H9 (cell line): ENCODE measurements at places on chromosomes 6 and 20. TPM values are rescaled to one million over a fixed set of nuclear protein-coding genes. Genes with fewer than 3 reads are reported as not detected.

- H3K36me3 ChIP-seq, result no peaks in the 10 kb centered on the region
- no peak overlapping the region for H3K27ac ChIP-seq
- H3K4me3 ChIP-seq, result no peak overlapping the region
- no peak for DNase-seq
Observed at GRCh38 chr20:63158845-63159244, 57.1 kb downstream of the YTHDF1 start.

DNA sequence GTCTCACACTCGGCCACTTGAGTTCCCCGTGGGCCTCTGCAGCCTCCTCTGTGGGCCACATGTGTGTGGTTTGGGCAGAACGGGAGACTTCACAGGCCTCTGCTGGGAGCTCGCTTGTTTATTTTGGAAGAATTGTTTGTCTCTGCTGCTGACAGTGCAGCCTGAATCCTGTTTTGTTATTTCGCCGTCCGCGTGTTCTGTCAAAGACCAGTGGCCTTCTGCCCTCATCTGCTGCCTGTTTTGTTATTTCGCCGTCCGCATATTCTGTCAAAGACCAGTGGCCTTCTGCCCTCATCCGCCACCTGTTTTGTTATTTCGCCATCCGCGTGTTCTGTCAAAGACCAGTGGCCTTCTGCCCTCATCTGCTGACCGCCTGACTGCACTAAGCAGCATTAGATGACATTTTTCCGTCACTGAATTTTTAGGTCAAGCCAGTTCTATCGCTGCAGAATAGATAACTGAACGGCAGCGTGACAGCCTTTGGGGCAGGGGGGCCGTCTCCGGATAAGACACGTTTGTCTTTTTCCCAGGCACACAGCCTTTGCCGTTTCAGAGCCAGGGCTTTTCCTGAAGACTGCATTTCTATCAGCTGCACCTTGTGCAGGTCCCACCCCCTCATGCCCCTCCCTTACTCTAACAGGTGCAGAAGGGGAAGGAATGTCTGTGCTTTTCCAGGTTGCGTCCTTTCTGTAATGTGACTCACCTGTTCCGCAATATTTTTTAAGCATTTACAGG is 158.5 kb upstream of the AFDN start:
- no peak overlapping the region for H3K27ac ChIP-seq
- H3K4me1 ChIP-seq, result no peaks in the 10 kb centered on the region
- no peak overlapping the region for H3K4me3 ChIP-seq
- H3K27me3 ChIP-seq, result no peaks in the 10 kb centered on the region
- no peak for DNase-seq

- no peak for DNase-seq
- no peak overlapping the region for H3K4me3 ChIP-seq
- peaks cover 19% of the 10 kb centered on the region; the same call in 2 of the 3 replicates for H3K36me3 ChIP-seq
- H3K27me3 ChIP-seq, result no peaks in the 10 kb centered on the region
- H3K27ac ChIP-seq, result no peak overlapping the region
- H3K4me1 ChIP-seq, result no peaks in the 10 kb centered on the region
Observed at GRCh38 chr20:1370548-1371110, 22.2 kb downstream of the FKBP1A start.

- H3K4me3 ChIP-seq, result no peak overlapping the region; the same call in 2 of the 3 replicates
- H3K27me3 ChIP-seq, result no peaks in the 10 kb centered on the region
- peaks cover 7% of the 10 kb centered on the region; the same call in 1 of the 2 replicates for H3K4me1 ChIP-seq
- H3K27ac ChIP-seq, result no peak overlapping the region
- peak; percentile 68 for DNase-seq
Observed at GRCh38 chr6:40328986-40329545, 258.1 kb downstream of the LRFN2 start.

DNA sequence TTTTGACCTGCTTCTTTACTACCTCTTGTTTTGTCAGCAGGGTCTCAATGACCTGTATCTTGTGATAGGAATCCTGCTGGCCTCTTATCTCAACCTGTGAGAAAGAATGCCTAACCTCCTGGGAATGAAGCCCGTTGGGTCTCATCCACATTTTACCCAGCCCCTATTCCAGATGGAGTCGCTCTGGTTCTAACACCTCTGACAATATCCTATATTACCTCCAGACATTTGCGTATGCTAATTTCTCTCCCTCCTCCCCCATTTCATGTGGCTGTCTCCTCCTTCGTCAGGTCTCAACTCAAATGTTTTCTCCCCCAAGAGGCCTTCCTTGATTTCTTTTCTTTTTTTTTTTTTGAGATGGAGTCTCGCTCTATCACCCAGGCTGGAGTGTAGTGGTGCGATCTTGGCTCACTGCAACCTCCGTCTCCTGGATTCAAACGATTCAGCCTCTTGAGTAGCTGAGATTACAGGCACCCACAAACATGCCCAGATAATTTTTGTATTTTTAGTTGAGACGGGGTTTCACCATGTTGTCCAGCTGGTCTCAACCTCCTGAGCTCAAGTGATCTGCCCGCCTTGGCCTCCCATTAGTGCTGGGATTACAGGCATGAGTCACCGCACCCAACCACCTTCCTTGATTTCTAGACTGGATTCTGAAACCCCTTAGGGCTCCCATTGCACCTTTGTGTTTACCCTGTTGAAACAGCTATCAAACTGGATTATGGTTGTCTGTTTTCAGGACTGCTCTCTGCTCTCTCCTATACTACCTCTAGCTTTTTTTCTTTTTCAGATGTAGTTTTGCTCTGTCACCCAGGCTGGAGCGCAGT is 49.5 kb upstream of the B4GALT5 start:
- H3K36me3 ChIP-seq, result no peaks in the 10 kb centered on the region
- no peak overlapping the region for H3K4me3 ChIP-seq
- DNase-seq, result no peak

MYH7B gene
- total RNA-seq, result 0.22 and 0.42 TPM in 2 replicates
